ENCODE measurements at places on chromosomes 12 and 14. TPM values are rescaled to one million over a fixed set of nuclear protein-coding genes. Genes with fewer than 3 reads are reported as not detected.

Gene DPF3
- total RNA-seq: 1.1 TPM

Gene C12orf60
- 11.3 TPM for total RNA-seq

Gene ZDHHC22
- not detected for total RNA-seq

Gene VSIG10
- total RNA-seq: 27.6 TPM

Gene RNASE7
- total RNA-seq: not detected
